ENCODE measurements at places on chromosomes 13 and 19. TPM values are rescaled to one million over a fixed set of nuclear protein-coding genes. Genes with fewer than 3 reads are reported as not detected.
A peak's percentile ranks its signal among the peaks of the same experiment; 100 is the strongest.

Gene MATK
- polyA plus RNA-seq: 4.7 TPM

Gene LGALS13
- not detected for polyA plus RNA-seq

Gene ELSPBP1
- not detected for polyA plus RNA-seq

Gene ZNF682
- 10.8 TPM for polyA plus RNA-seq

Gene AP1M2
- polyA plus RNA-seq: not detected

Gene SLC5A5
- 1.2 TPM for polyA plus RNA-seq

Gene PSPN
- polyA plus RNA-seq: 0.41 TPM

Gene ZNF415
- 3.4 TPM for polyA plus RNA-seq

Gene FTL
- polyA plus RNA-seq: 4,460 TPM

Gene PEAK3
- 0.32 TPM for polyA plus RNA-seq

Gene ENOX1
- 0.10 TPM for polyA plus RNA-seq

Gene ZNF850
- polyA plus RNA-seq: 0.47 TPM

- H3K36me3 ChIP-seq: no peaks in the 10 kb centered on the region
- peaks cover 6% of the 10 kb centered on the region for H3K4me1 ChIP-seq
- DNase-seq: peak; percentile 86
- H3K27ac ChIP-seq: no peak overlapping the region
These were observed 25.4 kb downstream of the HPN start for GRCh38 chr19:35066691-35067563.

DNA sequence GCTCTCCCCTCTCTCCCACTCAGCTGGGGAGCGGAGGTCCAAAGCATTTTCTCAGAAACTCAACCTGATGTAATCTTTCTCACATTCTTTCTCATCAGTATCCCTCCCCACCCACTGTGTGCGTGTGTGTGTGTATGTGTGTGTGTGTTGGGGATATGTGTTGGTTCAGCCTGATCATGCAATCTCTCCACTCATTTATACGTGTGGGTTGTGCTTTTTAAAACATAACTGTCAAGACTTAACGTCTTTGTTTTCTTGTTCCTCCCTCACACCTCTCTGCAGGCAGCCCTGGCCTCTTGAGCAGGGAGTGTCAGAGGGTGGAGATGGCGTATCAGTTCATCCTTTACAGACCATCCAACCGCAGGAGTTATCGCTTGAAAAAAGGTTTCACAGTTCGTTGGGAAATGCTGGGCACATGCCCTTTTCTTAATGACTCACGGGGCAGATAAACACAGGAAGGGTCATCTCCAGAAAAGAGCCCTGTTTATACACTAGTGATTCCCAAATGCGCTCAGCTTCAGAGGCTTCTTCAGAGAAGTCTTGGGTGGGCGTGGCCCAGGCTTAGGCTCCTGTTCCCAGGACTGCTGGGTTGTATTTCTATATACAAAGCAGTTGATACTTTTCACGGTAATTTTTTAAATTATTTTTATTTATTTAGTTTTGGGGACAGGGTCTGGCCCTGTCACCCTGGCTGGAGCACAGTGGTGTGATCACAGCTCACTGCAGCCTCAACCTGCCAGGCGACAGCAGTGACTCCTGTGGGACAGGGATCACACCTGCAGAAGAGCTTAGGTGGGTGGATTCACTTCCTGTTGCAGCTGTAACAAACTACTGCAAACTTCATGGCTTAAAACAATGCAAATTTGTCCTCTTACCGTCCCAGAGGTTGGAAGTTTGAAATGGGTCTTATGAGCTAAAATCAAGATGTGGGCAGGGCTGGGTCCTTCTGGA is 60.3 kb downstream of the CCDC70 start:
- H3K36me3 ChIP-seq: no peaks in the 10 kb centered on the region
- peaks cover 3% of the 10 kb centered on the region for H3K4me1 ChIP-seq
- no peak overlapping the region for H3K27ac ChIP-seq

DNA sequence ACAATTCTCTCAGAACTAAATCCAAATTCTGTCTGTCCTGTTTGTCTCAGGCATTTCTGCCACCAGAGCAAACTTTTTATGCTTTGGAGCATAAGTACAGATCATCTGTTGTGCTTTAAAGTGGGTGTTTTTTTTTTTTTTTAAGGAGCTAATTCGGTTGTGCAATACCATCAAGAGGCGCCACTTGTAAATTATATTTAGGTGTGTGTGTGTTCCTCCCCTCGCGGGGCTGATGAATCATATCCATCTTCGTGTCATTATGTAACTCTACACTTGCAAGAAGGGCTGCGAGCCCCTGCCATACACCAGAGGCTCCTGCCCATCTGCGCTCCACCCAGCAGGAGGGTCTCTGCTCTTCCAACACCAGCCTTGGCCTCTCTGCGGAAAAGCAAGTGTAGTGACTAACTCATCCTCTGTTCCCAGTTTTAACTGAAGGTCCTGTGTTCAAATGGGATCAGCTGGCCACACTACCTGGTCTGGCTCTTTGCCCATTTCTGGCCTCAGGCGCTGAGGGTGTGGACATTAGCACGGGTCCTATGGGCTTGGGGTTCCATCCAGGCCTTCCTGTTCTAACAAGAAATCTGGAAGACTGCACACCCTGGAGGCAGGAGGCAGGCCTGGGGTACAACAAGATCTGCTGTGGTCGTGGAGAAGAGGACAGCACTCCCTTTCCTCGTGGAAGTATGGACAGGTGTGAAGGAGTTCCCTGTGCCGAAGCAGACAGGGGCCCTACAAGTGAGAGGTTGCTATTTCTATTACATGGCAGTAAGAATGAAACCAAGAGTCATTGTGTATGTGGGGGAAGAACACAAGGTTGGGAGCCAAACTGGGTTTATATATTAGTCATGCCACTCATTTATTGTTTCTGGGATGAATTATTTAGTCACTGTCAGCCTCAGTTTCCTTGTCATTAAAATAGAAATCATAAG is 96.1 kb upstream of the MBNL2 start:
- H3K4me3 ChIP-seq: no peak overlapping the region
- no peak overlapping the region for H3K27ac ChIP-seq

- H3K36me3 ChIP-seq: no peaks in the 10 kb centered on the region
- H3K27ac ChIP-seq: no peak overlapping the region
- H3K27me3 ChIP-seq: no peaks in the 10 kb centered on the region
- H3K4me1 ChIP-seq: no peaks in the 10 kb centered on the region
- no peak overlapping the region for H3K4me3 ChIP-seq
- no peak for DNase-seq
These were observed 88.0 kb downstream of the STARD13 start for GRCh38 chr13:33197541-33197971.

DNA sequence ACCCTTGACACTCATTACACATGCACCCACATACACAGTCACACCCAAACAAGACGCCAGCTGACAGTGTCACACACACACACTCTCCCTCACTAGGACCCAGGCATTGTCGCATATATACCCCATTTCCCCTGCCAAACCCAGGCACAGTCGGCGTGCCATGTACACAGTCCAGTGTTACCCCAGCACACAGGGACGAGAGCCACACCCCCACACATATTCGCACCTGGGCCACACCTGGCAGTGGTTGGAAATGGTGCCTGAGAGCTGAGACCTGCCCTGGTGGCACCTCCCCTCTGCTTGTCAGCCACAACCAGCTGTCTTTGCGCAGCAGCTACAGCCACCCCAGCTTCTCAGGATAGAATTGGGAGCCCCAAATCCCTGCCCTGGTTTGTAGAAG is 9.0 kb downstream of the NFIX start:
- no peak for DNase-seq
- H3K4me1 ChIP-seq: no peaks in the 10 kb centered on the region
- no peak overlapping the region for H3K27ac ChIP-seq
- no peaks in the 10 kb centered on the region for H3K36me3 ChIP-seq
- H3K4me3 ChIP-seq: no peak overlapping the region
- H3K27me3 ChIP-seq: no peaks in the 10 kb centered on the region

- DNase-seq: no peak
- no peak overlapping the region for H3K4me3 ChIP-seq
- H3K4me1 ChIP-seq: peaks cover 7% of the 10 kb centered on the region
- H3K36me3 ChIP-seq: no peaks in the 10 kb centered on the region
- no peak overlapping the region for H3K27ac ChIP-seq
These were observed 39.3 kb downstream of the EFNA2 start for GRCh38 chr19:1324806-1325567.

DNA sequence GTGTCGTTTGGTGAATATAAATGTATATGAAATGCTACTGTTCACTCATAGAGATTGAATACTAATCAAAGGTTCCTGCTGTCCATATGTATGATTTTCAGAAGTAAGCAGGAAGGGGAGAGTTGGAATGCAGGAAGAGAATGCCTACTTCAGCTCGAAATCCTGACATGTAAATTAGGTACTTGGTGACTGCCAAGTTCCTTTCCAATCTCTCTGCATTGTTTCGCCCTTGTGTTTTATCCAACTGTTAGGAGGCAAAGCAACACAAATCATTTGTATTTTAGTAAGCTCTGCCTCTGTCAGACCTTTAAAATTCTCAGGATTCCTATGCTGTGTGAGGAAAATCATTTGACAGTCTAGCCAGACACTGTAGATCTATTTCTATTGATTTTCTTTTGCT is 9.0 kb downstream of the STARD13 start:
- peaks cover 9% of the 10 kb centered on the region for H3K27me3 ChIP-seq
- no peak for DNase-seq
- no peak overlapping the region for H3K4me3 ChIP-seq

- DNase-seq: no peak
- no peaks in the 10 kb centered on the region for H3K36me3 ChIP-seq
- no peak overlapping the region for H3K4me3 ChIP-seq
- H3K4me1 ChIP-seq: peaks cover 20% of the 10 kb centered on the region
These were observed 2.0 kb upstream of the A1BG start for GRCh38 chr19:58355215-58355796.

DNA sequence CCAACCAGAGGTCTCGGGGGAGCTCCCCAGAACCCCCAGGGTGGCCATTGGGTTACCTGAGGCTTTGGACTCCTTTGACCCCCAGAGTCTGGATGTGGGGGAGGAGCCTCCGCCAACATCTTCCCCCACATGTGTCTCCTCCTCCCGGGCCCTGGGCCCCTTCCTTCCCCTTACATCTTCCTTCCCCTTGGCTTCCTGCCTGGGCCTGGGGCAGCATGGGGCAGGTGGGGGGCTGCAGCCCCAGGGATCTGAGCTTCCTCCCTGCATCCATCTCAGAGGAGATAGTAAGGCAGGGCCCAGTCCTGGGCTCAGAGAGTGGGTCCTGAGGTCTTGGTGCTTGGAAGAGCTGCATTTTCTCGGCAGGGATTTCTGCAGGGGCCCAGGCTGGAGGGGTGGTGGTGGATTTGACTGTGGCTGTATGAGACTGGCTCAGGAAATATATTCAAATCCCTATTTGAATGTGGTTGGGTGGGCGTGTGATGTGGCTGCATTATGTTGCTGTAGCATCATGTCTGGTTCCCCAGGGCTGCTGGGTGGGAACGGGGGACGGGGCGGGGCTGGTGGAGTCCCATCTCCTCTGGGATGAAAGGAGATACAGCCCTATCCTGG is 919 bp downstream of the VAV1 start:
- peak overlapping the region; percentile 81 for H3K4me3 ChIP-seq
- H3K27me3 ChIP-seq: no peaks in the 10 kb centered on the region
- H3K4me1 ChIP-seq: peaks cover 38% of the 10 kb centered on the region
- H3K27ac ChIP-seq: peak overlapping the region; percentile 77
- DNase-seq: peak; percentile 40
- peaks cover 14% of the 10 kb centered on the region for H3K36me3 ChIP-seq

DNA sequence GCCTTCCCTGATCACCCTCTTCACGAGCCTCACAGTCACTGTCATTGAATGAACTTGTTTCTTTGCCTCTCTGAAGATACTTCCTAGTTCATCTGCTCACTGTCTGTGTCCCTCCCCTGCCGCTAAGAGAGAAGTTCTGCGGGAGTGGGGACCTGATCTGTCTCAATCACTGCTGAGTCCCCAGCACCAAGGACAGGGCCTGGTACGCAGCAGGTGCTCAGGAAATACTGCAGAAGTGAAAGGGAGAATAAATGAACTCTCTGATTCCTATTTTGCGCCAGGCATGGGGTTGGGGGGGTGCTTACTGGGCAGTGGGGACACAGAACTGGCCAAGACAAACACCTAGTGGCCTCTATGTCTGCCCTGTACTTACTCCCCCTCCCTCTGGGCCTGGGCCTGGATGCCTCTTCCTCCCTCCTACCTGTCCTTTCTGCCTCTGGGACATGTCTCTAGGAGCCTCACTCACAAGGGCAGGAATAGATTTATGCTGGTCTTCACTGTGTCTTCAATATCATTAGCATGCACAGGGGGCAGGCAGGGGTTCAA is 17.5 kb downstream of the FCGBP start:
- no peak for DNase-seq
- no peaks in the 10 kb centered on the region for H3K36me3 ChIP-seq

- H3K27ac ChIP-seq: peak overlapping the region; percentile 3
- peaks cover 2% of the 10 kb centered on the region for H3K36me3 ChIP-seq
- no peak overlapping the region for H3K4me3 ChIP-seq
- no peak for DNase-seq
- peaks cover 57% of the 10 kb centered on the region for H3K4me1 ChIP-seq
- no peaks in the 10 kb centered on the region for H3K27me3 ChIP-seq
These were observed 42.4 kb downstream of the BBC3 start for GRCh38 chr19:47188507-47189033.

- H3K27ac ChIP-seq: no peak overlapping the region
- H3K4me3 ChIP-seq: no peak overlapping the region
- no peaks in the 10 kb centered on the region for H3K4me1 ChIP-seq
- H3K36me3 ChIP-seq: no peaks in the 10 kb centered on the region
- no peaks in the 10 kb centered on the region for H3K27me3 ChIP-seq
- no peak for DNase-seq
These were observed 52.2 kb upstream of the RANBP3 start for GRCh38 chr19:6030214-6030507.

DNA sequence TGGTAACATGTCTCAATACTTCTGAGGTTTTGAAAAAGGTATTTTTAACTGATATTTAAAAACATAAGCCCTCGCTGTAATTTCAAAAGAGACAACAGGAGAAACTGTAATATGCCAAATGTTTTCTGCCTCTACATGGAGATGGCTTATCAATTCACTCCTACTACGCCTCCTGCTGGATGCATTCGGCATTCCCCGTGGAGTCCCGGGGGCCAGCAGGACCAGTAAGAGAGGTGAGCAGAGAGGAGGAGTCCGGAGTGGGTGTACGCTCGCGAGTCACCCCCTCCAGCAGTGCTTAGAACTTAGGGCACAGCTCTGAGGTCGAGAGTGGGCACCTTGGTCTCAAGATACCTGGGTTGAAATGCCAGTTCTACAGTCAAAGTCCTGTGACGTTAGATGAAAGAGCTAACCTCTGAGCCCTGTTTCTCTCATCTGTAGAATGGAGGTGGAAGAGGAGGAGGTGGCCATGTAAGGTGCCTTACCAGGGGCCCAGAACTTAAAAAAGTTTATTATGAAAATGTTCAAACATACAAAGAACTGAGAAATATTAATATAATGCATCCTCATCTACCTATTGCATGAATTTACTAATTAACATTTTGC is 110.2 kb downstream of the STK24 start:
- no peaks in the 10 kb centered on the region for H3K27me3 ChIP-seq
- H3K4me3 ChIP-seq: no peak overlapping the region
- H3K27ac ChIP-seq: no peak overlapping the region
- no peak for DNase-seq
- H3K4me1 ChIP-seq: no peaks in the 10 kb centered on the region
- H3K36me3 ChIP-seq: peaks cover 77% of the 10 kb centered on the region

GRCh38 chr19:39156326-39157230 is 31.0 kb downstream of the PAK4 start:
- H3K27me3 ChIP-seq: no peaks in the 10 kb centered on the region
- H3K4me3 ChIP-seq: no peak overlapping the region
- no peaks in the 10 kb centered on the region for H3K4me1 ChIP-seq
- no peak overlapping the region for H3K27ac ChIP-seq
- no peak for DNase-seq

Data from CD4-positive, CD25-positive, alpha-beta regulatory T cell (primary cell).